ENCODE measurements at places on chromosomes 6 and 20.

DNA sequence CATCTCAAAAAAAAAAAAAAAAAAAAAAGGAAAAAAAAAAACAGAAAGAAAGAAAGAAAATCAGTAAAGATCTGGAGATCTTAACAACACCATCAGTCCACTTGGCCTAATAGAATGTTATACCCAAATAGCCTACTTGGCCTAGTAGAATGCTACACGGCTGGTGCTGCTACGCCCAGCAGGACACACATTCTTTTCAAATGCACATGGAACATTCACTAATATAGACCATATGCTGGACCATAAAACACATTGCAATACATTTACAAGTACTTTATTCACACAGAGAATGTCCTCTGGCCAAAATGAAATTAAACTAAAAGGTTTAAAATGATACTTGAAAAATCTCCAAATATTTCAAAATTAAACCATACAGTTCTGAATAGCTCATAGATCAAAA, 80.0 kb upstream of the TNFAIP3 start:
- no peak for DNase-seq

GRCh38 chr20:45836841-45837240, 3.2 kb downstream of the SNX21 start:
- DNase-seq, result no peak

DNA sequence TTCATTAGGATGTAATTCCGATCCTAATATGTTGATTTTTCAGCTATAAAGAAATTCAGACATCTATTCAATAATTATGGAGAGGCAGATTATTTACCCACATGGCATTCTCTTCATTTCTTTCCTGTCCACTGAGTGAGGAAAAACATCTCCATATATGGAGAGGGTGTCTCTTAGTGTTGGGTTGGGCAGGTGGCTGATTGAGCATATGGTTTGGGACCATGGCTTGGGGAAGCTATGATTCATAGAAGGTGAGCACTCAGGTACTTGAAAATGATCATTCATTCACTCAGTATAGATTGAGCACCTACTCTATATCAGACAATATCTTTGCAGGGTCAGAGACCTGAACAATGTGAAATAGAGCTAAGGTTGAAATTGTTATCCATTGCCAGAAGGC, 41.3 kb upstream of the IL20RA start:
- no peak for DNase-seq

- DNase-seq, result no peak
Measured at GRCh38 chr6:6923605-6924004, 184.2 kb upstream of the RREB1 start.

DNA sequence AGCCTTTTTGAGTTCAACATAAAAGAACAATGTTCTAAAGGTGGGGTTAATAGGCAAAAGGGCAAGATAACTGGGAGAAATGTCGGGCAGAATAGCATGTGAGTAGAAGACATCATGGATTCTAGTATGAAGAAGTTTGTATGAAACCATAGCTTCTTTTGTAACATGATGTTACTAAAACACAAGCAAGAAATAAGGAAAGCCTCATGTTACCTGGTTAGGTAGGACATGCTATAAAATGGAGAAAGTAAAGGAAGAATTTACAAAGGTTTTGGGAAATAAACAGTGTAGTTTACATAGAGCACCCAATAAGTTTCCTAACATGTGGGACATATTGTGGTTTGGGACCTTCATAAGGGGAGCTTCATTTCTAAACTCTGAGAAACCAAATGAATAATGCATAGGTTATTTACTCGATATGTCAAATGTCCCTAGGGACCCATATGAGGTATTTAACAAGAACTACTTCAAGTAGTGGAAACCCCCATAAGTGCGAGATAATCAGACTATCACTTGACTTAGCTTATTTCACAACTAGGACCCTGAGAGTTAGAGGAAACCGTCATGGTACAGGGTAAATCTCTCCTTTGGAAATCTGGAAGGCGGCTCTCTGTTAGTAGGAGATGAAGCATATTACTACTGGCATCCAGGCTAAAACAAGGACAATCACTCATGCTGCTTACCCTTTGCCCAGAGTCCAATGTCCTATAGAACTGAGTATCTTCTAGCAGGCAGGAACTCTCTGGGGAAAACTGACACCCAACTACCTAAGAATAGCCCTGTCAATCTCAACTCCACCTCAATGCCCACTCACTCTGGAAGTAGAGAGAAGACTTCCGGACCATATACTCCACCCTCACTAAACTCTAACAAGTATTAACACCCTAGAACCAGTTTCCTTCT, 57.5 kb downstream of the ILRUN start:
- DNase-seq, result no peak

GRCh38 chr6:69038841-69039240, 403.8 kb downstream of the ADGRB3 start:
- no peak for DNase-seq

DNA sequence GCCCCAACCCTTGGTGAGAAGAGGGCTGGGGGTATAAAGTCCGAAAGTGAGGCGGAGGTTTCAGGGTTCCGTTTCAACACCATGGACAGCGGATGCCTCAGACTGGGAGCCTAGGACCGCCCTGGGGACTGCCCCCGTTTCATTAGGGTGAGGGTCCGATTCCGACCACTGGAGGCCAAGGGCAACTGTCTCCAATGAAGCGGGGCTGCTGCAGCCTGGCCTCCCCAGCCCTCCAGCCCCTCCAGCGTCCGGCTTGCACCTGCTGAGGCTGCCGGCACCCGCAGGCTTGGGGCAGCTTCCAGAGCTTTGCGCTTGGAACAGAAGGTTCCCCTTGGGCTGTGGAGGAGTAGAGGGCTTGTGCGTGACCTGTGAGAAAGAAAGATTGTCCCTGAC, 39.9 kb downstream of the YTHDF1 start:
- no peak for DNase-seq

- peak; percentile 58 for DNase-seq
Measured at GRCh38 chr6:40509086-40509485, 78.1 kb downstream of the LRFN2 start.

DNA sequence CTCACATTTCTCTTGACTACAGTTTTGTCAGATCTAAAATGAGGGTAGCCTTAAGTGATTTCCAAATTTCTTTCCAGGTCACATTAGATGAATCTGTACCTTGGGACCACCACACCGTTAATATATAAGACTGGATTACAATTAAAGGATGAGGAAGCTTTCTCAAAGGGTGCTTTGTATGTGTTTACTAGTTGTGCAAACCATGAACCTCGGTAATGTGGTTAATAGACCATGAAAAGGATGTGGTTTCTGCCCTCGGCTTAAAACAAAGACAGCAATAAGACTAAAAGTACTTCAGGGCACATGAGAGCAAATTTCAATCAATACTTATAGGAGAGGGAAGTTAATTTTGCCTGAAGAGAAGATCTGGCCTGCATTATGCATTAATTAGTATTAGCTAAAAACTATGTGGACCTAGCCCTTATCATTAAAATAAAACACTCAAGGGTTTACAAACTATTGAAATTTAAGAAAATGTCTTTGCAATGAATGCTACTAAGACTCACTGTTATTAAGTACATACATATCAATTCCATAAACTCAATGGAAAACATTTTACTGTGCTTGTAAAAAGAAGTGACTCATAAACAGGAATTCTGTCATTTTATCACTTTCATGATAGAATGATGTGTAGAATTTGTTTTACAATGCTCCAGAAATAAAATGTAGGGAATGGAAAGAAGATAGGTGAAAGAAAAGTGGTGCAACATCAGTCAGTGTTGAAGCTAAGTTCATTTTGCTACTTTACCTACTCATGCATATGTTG, 936 bp upstream of the TMX4 start:
- DNase-seq, result no peak

DNA sequence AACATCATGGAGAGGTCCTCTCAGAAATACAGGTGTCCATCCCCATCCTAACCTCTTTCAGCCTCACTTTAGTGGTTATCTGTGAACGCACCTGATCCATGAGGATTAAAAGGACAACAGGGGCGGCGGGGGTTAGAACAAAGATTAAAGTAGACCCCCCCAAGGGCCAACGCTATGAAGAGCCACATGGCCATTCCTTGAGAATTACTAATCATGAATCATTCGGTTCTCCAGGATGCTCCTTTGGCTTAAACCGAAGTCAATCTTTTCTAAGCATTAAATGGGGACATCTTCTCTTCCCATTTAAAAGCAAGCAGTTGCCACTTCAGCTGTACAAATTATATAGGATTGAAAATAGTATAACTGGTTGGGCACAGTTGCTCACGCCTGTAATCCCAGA, 212.4 kb downstream of the GMPR start:
- no peak for DNase-seq

DNA sequence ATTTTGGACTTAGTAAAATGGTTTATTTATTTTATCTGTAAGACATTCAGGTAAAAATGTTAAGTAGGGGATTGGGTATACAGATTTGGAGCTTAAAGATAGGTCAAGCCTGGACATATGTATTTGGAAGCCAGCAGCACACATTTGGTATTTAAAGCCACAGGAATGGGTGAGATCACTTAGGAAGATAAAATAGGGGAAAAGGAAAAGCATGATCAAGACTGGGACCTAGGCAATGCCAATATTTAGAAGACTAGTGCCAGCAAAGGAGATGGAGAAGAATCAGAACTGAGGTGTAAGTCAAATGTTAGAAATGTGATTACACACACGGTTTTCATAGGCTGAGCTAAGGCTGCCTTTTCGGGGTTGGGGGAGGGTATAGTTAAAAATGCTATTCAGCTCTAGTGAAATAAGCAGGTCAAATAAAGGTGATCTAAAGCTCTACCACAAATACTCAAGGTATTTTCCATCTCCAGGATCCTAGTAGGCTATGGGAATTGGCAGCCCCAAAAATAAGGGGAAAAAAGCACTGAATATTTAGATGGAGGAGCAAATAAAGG, 20.6 kb downstream of the SLC2A12 start:
- no peak for DNase-seq

DNA sequence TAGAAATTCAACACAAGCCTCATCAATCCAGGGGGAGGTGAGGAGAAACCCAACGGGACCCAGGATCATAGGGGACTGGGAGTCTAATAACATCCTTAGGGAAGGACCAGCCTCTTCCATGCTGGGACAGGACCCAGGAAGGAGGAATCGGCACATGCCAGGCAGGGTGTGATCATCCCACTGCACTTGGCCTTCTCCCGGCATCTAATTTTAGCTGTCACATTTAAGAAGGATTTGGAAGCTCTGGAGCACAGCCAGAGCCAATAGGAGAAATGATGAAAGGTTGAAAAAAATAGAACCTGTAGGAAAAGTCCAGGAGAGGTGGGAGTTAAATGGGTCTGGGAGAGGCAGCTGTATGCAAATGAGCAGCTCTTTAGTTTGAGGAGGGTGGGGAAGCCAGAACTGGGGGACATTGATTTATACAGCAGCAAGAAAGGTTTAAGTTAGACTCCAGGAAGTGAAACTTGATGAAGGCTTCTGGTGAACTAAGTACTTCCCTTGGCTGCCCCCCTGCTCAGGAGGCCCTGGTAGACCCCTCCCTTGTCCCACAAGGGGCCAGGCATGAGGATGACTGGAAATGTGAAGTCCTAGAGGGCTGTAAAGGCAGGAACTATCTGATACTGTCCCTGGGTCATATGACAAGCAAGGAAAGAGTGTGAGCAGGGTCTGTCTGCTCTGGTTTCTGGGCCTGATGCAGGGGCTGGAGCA, 260.3 kb downstream of the LRFN2 start:
- DNase-seq, result no peak

GRCh38 chr6:160238278-160238711, 20.3 kb downstream of the SLC22A2 start:
- no peak for DNase-seq

GRCh38 chr6:36227379-36228228, 31.1 kb downstream of the BRPF3 start:
- DNase-seq, result no peak

- no peak for DNase-seq
Measured at GRCh38 chr20:2234598-2235191, 61.1 kb upstream of the TGM3 start.

GRCh38 chr6:157491571-157492232, 110.7 kb downstream of the ZDHHC14 start:
- no peak for DNase-seq

DNA sequence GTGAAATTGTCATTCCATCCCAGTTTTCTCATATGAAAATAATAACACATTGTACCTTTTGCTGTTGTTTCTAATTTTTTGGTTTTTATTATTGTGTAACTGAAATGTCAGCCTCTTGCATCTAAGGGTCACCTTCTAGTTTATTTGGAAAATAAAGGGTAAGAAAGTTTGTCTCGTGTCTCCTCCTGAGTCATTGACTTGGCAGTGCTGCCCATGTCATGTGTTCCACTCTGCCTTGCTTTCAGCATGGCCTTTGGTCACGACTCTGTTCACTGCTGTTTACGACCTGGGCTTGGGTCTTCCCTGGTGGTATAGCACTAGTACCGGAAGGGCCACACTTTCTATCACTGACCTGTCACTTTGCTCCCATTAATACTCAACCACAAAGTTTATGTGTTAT, 171.4 kb upstream of the RSPO3 start:
- DNase-seq, result no peak

- no peak for DNase-seq
Measured at GRCh38 chr20:63785691-63786131, 45.4 kb downstream of the ZBTB46 start.

GRCh38 chr6:45555981-45556771, 178.4 kb upstream of the SUPT3H start:
- no peak for DNase-seq

GRCh38 chr6:134546962-134547645, 229.2 kb upstream of the SGK1 start:
- no peak for DNase-seq

DNA sequence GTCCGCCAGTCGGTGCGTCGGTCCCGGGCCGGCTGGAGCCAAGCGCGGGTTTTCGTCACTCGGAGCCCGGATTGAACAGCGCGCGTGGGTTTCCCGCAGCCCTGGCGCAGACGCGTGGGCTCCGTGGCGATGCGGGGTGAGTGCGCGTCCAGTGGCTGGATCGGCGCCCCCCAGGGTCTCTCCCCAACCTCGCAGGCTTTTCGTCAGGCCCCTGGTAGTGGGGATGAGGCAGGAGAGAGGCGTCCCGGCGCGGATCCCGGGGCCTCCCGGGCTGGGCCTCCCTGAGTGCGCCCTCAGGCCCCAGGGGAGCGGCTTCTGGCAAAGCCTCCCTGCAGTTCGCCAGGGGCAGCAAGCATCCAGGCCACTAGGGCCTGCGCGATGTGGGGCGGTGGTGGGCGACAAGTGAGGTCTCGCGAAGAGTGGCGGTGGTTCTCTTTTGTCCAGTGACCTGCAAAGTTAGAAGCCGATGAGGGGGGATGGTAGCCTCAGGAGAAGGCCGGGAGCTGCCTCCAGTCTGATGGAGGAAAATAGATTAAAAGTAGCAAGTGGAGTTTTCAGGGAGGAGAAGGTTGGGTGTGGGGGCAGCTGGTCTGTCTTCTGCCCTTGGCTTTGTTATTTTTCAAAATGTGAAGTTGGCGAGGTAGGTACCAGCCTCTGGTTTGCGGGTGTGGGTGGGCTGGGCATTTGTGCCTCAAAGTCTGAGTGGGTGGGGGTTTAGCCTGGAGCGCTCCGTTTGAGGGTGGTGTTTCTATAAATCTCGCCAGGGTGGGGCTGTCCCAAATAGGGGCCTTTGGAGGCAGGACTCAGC, 1.6 kb downstream of the TOX2 start:
- no peak for DNase-seq

DNA sequence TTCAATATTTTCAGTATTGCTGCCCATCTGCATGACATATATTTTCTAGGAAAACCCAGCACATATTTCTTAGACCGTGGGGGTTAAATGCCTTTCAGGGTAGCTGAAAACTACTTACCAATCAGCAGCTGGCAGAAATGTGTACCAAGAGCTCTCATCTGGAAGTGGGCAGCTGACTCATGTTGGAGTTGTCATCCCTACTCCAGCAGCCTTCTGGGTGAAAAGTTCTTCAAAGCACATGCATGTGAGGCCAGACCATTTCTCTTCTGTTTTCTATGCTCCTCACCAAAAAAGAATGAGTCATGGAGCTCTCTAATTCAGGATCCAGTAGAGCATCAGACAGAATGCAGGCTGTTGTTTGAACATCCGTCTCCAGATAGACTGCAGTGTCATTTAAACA, 135.5 kb downstream of the PAX1 start:
- no peak for DNase-seq

Measured in inflammatory macrophage treated with lipopolysaccharide for 1 hour (primary cell).